ENCODE measurements at places on chromosomes 4 and X.

- DNase-seq, result peak; percentile 37
These were observed 150.9 kb downstream of the BCOR start for GRCh38 chrX:39946822-39947221.

GRCh38 chr4:88514557-88515511 lies 8.7 kb downstream of the PYURF start:
- no peak for DNase-seq

GRCh38 chr4:169621731-169622492 lies 1.5 kb downstream of the CLCN3 start:
- DNase-seq, result no peak

GRCh38 chr4:101020956-101021355 lies 326.4 kb downstream of the PPP3CA start:
- DNase-seq, result no peak

DNA sequence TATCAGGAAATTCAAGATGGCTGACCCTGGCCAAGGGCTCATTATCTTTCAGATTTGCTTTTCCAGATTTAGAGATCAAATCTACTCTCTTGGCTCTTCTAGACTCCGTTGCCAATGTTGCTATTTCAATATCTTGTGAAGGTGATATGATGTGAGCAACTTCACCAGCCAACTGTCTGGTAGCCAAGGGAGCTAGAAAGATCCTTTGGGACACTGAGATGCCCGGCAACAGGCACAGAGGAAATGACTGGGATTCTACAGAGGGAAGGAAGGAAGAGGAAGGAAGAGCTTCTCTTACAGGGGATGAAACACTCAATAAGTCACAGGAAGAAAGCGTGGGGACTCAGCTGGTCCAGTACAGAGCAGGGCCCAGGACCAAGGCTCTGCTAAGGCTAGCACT lies 121.9 kb upstream of the GPC4 start:
- DNase-seq, result no peak

DNA sequence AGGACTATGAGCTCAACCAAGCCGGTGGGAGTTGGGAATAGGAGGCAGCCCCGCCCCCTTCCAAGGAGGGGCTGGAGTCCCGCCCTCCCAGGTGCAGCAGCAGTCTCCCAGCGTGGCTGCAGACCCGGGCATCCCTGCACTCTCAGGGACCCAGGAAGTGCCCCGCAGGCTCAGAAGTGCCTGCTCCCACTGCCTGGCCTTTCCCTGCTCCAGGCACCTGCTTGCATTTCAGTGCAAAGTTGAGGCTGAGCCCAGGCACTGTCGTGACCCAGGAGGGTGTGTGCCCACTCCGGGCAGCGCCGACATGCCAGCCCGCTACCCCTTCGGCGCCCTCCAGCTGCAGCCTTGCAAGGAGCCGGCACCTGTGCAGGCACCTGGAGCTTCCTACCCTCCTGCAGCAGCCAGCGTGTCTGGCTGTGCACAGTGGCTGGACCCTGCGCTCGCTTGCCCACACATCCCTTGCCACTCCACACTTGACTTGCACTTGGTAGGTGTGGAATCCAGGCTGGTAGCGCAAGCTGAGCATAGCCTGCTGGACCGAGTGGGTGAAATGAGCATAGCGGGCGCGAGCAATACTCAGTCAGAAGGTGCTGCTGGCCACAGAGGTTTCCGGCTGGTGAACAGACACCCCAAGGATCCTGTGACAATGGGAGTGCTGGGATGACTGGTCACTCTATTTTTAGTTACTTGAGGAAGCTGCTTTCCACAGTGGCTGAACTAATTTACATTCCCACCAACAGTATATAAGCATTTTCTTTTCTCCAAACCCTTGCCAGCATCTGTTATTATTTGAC lies 236.3 kb downstream of the PCDH10 start:
- DNase-seq, result no peak

DNA sequence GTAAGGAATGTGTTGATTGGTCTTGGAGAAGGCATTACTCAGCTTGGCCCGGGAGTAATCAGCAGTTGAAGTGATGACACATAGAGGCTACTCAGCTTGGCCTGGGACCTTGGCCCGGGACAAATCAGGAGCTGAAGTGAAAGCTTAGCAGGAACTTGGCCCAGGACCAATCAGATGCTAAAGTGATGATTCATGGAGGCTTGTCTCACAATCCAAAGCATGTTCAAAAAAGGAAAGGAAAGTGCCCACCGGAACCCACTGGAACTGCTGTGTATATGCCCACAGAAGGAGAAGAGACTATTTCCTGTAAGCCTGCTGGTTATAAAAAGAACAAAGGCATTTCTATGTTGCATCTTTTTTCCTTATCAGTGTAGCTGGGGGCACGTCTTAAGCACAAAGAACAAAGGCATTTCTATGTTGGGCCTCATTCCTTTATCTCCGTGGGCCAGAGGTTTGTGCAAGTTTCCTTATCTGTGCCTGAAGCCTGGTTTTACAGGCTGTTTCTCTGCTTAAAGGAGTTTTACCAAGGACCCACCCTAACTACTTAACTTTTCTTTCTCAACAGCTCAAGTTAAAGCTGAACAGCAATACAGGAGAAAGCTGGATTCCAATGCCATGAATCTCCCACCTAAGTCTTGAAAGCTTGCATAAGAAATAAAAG lies 1176.7 kb downstream of the NLGN4X start:
- no peak for DNase-seq

DNA sequence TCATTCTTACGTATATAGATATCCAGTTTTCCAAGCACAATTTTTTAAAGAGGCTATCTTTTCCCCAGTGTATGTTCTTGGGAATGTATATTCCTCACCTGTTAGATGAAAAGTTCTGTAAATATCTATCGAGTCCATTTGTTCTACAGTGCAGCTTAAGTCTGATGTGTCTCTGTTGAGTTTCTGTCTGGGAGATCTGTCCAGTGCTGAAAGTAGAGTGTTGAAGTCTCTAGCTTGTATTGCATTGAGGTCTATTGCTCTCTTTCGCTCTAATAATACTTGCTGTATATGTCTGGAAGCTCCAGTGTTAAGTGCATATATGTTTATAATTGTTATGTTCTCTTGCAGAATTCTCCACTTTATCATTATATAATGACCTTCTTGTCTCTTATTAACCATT lies 373.1 kb downstream of the PPARGC1A start:
- DNase-seq, result no peak

DNA sequence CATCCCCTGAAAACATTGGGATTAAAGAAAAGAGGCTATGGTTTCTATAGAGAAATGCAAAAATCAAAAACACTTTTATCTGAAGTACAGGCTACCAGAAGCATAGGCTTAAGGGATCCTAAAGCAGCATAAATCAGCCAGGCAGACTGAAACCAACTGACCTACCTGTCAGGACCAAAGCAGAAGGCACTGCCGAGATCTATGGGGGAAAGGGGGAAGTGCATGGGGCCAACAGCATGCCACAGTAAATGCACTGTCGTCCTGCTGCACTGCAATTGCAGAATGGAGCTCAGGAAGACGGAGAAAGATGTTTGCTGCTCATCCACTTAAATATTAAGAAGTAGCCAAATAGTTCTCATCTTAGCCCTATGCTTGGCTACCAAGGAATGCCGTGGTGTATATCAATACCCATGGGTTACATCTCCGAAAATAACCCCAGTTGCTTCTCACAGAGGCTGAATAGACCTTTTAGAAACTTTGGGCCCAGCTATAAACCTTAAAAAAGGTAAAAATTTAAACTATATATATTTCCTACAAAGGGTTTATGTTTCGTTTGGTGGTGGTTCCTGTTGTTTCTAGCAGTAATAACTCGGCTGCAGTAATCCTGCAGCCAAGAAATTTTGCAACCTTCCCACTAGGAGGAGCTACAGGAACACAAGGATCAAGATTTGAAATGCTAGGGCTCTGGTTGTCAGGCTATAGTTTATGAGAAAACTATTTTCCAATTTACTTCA lies 312.2 kb upstream of the DIAPH2 start:
- peak; percentile 2 for DNase-seq

DNA sequence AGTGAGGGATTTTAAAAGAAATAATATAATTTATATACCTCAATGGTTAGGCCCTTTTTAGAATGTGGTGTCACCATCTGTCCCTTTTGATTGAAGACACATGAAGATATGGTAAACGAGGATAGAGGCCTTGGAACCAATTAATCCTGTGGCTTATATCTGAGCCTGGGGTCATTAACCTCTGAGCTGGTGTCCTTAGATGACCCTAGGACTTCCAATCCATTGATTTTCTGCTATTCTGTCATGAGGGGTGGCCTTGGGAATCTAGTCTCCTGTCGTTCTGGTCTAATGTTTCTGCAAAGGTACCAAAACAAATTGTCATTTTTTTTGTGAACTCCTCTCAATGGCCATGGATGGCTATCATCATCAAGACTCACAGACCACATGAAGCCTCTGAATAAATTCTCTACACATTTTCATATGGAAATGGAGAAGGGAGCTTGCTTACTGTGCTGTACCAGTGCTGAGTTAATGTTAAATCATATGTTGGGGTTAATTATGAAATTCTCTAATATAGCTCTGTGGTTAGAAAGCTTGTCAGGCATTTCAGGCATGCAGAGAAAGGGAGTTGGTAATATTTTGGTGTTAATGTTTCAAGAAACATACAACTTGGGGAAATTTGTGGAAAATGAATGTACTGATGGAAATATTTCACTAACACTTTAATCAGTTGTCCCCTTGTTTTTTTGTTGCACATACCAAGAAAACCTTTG lies 204.2 kb upstream of the IL15 start:
- DNase-seq, result no peak

- DNase-seq, result no peak
These were observed 62.3 kb upstream of the LNX1 start for GRCh38 chr4:53653484-53654053.

DNA sequence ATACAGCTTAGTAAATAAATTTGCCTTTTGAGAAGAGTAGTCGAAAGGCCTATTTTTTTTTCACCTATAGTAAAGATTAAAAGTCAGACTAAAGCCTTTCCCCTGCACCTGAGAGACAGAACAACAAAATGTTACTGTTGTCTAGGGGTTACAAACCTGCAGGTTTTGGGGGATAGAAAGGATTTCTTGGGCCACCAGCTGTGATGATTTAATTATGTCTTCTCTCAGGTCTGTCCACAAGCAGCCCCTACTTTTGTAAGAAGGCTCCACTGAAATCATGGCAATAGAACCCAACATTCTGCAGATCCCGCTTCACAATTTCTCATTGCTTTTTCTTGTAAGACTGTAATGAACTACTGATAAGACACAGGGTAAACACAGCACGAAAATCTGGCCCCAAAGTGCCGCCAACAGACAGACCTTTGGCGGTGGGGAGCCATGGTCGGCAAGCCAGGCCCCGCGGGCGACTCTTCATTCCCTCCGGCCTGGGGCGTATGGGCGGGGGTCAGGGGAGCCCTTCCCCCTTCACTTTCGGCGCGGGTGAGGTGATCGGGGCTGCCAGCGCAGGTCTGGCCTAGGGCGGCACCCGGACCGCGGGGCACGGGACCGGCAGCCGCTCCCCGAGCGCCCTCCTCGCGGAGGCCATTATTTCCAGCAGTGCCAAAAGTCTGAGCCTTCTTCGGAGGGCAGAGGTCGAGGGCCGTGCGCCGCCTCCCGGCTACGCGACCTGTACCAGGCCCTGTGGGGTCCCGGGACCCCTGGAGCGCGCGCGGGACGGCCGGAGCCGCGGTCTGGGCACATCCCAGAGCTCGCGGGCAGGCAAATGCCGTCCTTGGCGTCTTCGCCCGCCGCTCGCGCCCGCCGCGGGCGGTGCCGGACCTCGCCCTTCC lies 812 bp upstream of the KDM6A start:
- no peak for DNase-seq

GRCh38 chrX:43557792-43558191 lies 98.3 kb upstream of the MAOA start:
- no peak for DNase-seq

- DNase-seq, result no peak
These were observed 27.0 kb upstream of the ADH1C start for GRCh38 chr4:99379571-99379970.

GRCh38 chrX:31931225-31931624 lies 859.4 kb upstream of the FTHL17 start:
- DNase-seq, result no peak

DNA sequence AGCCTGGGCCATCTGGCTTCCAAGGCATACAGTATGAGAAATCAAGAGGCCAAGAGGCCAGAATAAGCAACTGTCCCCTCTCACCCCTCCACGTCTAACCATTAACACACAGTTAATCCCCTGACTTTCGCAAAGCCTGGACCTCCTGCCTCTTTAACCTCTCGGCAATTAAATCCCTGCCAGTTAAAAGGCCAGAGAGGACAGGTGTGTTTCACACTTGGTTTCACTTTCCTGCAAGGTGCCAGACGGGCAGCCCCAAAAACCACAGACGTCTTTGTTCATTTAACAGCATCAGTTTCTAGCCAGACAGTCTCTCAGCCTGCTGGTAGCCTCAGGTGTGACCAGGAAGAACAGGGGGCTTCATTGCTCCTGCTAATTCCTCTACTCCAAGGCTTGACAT lies 91.1 kb upstream of the KIT start:
- no peak for DNase-seq

DNA sequence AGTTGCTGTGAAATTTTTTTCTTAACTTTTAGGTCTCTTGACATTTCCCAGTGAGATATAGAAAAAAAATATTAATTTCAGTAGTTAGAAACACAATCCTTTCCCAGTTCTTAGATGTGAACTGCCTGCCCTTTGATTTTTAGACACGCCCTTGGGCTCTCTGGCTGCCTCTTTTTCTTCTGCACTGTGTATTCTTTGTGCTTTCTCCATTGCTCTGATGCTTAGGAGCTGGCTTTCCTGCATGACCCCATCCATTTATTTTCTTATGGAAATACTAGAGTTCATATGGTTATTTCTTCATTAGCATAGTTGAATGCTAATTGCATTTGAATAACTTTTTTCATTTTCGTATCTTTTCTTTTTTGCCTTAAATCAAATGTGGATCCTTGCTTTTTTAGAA lies 224.9 kb upstream of the SMIM31 start:
- no peak for DNase-seq

- DNase-seq, result no peak
These were observed 158.7 kb downstream of the ZNF674 start for GRCh38 chrX:46386511-46386910.

DNA sequence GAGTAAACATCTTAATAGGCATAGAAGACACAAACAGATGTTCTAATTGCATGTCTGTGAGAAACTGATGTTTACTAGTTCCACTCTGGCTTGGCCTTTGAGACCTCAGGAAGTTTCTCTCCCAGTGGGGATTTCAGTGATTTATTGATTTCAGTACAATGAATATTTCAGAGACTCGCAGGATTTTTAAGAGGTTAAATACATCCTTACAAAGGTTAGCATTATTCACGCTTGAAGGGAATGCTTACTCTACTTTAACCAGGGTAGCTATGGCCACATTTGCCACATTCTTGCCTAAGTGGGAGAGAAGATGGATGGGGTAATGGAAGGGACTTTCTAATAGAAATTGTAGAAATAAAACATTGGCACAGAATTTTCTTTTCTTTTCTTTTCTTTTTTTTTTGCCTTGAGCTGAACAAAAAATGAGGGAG lies 480.1 kb downstream of the SPRY1 start:
- DNase-seq, result no peak

DNA sequence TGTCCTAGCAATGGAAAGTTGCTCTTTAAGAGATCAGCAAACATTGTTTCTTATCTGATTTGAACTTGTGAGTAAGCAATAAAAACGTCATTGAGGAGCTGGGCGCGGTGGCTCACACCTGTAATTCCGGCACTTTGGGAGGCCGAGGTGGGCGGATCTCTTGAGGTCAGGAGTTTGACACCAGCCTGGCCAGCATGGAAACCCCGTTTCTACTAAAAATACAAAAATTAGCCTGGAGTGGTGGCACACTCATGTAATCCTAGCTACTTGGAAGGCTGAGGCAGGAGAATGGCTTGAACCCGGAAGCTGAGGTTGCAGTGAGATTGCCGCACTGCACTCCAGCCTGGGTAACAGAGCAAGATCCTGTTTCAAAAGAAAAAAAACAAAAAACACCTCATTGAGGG lies 11.2 kb upstream of the PLAC8 start:
- DNase-seq, result no peak

Measured in H54 (cell line).